Glutamatergic neuron (in vitro differentiated cells): ENCODE measurements at places on chromosomes 3 and 15.

DNA sequence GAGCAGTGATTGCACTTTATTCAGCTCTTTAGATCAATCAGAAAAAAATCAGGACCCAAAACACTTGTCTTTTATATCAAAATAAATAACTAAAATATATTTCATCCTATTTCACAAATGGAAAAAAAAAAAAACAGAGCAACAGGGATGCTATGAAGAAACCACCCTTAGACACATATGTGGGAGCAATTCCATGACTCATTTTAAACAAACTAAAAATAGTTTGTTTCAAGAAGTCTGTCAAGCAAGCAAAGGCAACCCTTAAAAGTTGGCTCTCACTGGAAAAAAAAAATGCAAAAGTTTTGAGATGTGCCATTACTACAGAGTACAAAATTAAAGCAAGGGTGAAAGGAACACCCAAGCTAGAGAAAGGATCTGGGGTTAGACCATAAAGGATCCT, 5.7 kb downstream of the ATP13A3 start:
- no peak for DNase-seq

- no peak for DNase-seq
Observed at GRCh38 chr15:40306908-40307307, 827 bp downstream of the PLCB2 start.

- no peak for DNase-seq
Observed at GRCh38 chr3:127786353-127787070, 35.8 kb downstream of the MGLL start.

- no peak for DNase-seq
Observed at GRCh38 chr15:85379403-85380131, 836 bp upstream of the AKAP13 start.

DNA sequence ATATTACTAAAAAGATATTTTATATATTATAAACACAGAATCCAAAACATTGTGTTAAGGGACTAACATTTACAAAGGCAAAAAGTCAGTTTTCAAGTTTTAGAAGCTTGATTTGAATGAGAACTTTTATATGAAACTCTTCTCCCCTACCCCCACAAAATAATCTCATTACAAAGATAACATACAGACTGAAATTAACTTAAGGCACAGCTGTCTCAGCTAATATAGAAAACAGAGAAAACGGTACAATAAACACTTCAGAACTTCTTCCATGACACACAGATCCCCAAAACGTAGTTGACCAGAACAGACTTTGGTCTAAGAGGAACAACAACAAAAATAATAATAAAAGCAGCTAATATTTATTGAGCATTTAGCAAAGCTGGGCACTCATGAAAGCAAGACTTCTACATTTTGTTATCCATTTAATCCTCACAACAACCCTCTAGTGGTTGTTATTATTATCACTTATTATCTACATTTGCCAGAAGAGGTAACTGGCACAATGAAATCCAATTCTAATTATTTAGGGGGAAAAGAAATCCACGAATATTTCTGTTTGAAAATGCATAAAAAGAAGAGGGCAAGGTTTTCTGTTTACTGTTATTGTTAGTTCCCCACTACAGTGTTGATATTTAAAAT, 68.1 kb downstream of the PFN2 start:
- DNase-seq = no peak

DNA sequence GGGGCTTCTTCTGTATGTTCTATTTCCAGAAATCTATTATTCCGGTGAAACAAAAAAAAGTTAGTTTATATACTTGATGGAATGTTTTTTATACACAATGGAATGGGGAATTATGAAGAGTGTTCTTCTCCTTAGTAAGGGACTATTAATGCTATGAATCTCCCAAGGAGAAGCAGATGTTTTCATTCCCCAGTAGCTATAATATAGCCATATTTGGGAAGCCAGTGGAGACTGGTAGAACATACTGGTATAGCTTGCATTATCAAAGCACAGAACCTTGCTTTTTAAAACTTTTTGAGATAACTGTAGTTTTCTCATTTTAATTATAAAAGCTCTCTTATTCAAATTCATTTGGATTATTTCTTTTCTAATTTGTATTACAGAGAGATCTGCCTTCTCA, 38.3 kb downstream of the ADGRG7 start:
- no peak for DNase-seq

- DNase-seq = peak; percentile 73
Observed at GRCh38 chr3:66499881-66500575, 794 bp downstream of the LRIG1 start.

- no peak for DNase-seq
Observed at GRCh38 chr15:63928185-63928842, 94.6 kb upstream of the HERC1 start.
